ENCODE measurements at places on chromosomes 2 and 18.

DNA sequence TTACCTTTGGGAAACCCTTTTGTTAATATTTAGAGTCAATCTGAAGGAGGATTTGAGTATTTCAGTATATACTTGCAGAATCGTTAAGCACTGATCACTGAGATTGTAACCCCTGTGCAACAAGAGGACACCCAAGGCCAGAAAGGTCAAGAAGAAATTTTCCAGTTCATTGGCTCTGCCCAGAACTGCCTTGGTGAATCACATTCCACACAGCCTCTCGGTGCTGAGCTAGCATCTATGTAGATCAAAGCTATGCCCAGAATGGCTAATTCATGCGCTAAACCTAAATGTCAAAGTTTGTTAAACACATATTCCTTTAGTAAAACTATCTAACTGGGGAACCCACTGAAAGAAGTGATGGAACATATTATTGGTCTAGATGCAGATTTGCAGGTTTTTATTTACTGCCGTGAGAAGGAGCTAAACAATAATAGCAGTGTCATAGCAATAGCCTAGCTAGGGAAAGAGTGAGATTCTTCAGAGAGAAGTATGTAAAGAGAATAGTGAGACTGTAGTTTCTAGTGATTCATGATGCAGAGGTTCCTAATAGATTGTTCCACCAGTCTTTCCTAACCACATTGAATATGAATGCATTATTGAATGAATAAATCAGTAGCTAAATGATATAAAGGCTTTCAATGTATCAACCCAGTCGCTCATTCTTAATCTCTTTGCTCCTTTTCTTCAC lies 423.2 kb upstream of the CRIM1 start:
- DNase-seq = no peak

DNA sequence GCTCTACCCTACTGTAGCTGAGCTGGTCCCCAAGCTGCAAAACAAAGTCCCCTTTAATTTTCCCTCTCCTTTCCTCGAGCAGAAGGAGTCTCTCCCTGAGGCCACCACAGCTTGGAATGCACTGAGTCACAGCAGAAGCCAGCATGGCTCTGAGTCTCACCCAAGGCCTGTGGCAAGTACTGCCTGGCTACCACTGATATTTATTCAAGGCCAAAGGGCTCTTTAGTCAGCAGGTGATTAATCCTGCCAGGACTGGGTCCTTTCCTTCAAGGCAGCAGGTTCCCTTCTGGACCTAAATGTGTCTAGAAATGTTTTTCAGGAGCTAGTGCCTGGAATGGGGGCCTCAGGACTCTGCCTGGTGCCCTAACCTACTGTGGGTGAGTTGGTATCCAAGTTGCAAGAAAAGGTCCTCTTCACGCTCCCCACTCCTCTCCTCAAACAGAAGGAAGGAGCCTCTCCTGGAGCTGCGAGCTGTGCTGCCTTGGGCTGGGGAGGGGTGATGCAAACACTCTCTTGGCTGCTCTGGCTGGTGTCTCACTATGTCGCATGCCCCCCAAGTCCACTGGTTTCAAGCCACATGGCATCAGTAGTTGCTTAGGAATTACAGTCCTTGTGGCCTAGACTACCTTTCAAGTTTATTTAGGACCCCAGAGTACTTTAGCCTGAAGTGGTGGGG lies 53.4 kb downstream of the CD28 start:
- DNase-seq = no peak

- no peak for DNase-seq
These were observed 120.2 kb downstream of the ACAA2 start for GRCh38 chr18:49692906-49693716.

DNA sequence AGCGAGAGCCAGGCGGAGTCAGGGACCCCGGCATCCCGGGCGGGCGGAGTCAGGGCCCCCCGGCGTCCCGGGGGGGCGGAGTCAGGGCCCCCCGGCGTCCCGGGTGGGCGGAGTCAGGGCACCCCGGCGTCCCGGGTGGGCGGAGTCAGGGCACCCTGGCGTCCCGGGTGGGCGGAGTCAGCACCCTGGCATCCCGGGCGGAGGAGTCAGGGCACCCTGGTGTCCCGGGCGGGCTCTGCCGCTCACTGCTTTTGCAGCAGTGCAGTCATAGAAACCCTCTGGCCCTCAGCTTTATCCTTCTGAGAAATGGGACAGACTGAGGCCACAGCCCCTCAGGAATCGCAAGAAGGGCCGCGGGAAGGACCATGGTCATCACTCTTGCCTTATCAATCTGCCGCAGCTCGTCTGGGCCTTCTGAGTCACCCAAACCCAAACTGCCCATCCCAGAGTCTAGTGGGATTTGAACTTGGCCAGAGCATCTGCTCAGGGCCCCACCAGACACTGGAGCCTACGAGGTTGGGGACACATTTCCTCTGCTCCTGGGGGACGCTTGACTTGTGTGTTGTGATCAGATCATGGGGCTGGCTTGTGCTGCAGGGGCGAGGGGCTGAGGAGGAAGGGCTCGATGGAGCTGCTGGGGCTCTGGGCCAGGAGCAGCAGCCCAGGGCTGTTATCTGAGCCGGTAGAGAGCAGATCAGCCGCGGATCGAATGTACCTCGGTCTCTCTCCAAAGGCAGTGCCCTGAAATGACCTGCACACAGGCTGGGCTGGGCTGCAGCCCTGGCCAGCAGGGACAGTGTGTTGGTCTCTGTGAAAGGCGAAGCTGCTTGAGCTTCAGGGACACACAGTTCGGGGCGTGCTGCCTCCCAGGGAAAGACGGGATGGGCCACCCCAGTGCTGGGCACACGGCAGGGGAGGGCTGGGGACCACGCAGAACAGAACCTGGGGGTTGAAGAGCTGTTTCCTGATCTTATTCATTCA lies 290.1 kb upstream of the HDAC4 start:
- no peak for DNase-seq

- no peak for DNase-seq
These were observed 3.2 kb downstream of the INO80C start for GRCh38 chr18:35494251-35495220.

DNA sequence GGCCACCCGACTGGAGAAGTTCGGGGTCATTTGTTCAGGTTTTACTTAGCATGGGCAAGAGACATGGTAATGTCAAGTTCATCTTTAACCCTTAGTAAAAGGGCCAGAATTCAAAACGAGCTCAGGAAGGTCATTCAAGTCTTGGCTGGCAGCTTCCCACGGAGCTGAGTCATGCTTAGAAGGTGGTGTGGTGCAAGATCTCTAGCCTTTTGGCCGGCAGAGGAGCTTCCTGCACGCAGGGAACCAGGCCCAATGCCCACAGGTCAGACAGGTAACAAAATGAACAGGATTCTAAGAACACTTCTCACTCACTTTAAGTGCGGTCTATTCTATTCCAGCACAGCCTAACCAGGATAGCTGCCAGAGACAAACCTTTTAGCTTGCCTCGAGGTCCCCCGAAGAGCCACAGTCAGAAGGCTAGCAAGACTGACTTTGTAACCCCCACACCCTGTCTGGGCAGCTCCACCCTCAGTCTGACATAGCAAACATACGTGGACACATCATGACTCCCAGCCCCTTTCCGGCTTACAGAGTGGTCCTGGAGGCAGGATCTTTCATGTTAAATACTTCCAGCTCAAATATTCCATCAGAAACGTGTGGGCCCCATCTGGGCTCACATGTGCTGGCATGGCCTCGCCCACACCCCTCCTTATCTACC lies 292.7 kb downstream of the BCL11A start:
- no peak for DNase-seq

DNA sequence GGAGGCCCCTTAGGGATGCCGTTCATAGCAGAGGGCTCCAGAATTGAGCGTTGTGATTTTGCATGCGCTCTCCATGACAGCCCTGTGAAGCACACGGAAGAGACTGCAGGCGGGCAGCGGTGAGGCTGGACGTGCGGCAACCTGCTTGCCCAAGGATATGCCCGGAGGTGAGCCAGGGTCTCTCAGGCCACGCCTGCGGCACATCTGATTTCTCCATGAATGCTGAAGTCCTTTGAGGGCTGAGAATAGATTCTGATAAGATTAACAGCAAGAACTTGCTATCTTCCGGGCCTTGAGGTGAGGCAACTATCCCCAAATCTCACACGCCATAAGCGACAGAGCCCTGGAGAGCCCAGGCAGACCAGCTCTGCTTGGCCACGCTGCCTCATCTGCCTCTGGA lies 55.6 kb upstream of the LAMA1 start:
- DNase-seq = no peak

DNA sequence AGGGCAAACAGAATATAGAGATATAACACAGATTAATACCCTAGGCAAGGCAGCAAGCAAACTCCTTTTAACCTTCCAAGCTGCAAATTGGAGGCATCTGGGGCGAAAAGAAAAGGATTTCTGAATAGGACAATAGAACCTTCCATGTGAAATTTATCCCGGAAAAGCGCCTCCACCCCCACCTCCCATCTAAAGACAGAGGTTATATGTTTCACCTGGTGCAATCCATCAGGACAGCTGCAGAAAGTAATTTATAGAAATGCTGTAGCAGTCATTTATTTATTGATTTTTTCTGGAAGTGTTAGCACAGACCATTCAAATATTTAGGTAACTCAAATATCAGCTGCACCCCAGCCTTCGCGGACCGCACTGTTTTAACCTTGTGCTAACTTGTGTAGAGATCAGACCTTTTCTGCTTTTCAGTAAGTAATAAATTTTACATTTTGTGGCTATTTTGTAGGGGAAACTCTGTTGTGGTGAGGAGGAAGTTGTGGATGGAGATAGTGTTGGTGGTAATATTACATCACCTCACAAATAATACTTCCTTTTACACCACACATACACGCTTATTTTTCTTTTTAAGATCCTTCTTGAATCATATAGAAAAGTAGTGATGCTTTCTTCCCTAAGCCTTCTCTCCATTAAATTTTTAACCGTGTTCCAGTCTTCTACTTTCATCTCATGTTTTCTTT lies 919.3 kb upstream of the CDH2 start:
- no peak for DNase-seq

- no peak for DNase-seq
These were observed 126.1 kb downstream of the SRBD1 start for GRCh38 chr2:45484965-45485364.

DNA sequence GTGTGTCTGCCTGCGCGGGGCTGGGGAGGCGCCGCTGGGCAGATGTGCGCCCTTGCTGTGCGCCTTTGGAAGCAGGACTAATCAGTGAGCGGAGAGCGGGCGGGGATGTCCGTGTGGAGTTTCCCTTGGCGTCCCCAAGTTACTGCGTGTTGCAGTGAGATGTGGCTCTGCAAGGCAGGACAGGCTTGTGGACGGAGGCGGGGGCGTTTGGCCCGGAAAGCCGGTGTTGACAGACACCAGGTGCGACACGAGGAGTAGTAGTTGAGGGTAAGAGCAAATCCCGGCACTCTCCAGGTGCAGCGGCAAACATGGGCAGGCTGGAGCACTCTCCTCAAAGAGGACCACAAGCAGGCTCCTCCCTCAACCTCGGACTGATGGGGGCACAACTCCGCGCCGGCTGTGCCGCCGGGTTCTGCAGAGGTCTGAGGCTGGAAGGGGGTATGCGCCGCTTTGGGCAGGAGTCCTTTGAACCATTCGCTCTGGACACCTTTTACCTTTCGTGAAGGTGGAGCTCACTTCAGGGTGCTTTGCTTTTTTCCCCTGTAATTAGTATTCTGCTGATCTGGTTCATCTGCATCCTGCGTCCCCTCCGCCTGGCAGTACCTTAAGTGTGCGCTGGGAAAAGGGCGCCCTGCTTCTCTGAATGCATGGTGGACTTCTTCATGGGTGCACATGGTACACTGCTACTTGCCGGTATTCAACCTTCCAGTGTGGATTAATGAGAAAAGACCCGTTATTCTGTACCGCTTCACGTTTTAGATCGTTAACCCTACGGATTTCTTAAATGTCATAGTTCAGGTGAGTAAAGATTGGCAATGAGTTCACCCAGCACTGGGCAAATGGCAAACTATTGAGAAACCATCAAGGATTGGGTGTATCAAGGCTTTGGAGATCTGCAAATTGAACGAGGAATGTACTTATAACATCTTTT lies 608 bp downstream of the CDH7 start:
- DNase-seq = no peak

DNA sequence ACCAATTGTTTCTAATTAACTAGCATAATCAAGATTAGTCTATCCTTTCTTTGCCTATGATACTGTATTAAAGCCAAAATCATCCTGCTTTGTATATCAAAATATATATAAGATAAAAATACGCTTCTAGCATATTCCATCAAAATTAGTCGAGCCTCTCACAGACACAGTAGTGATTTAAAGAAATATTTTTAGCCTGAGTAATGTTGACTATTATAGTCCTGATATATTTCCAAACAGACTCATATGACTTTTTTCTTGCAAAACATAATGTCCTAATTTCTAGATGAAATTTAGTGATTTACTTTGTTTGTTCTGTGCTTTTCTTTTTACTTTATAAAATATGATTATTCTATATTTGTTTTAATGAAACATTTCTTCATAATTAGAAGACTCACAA lies 30.9 kb downstream of the FAP start:
- no peak for DNase-seq
